ENCODE measurements at places on chromosomes 3 and 15. TPM values are rescaled to one million over a fixed set of nuclear protein-coding genes. Genes with fewer than 3 reads are reported as not detected.

RPL39L gene
- 6.5 TPM for total RNA-seq

CHRNA7 gene
- 2.0 TPM for total RNA-seq

C3orf49 gene
- total RNA-seq, result not detected

RGMA gene
- total RNA-seq, result 16.5 TPM

- DNase-seq, result no peak
These were observed 5.2 kb downstream of the TPRA1 start for GRCh38 chr3:127585163-127585812.

DNA sequence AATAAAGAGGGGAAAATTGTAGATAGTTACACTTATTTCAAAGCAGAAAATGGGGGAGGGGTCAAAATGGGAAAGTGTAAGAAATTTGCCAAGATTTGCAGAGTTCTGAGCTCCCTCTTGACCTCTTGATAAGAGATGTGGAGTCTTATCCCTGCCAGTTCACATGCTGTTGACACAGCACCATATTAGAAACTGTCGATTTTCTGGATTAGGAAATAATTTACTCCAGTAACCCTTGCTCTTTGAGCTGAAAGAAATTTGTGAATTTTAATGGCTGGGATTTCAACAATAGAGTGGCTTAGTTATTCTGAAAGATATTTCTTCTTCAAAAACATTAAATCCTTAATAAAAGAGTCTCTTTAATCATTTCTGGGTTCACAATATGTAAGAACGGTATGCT, 306.2 kb upstream of the CNTN4 start:
- no peak for DNase-seq

DNA sequence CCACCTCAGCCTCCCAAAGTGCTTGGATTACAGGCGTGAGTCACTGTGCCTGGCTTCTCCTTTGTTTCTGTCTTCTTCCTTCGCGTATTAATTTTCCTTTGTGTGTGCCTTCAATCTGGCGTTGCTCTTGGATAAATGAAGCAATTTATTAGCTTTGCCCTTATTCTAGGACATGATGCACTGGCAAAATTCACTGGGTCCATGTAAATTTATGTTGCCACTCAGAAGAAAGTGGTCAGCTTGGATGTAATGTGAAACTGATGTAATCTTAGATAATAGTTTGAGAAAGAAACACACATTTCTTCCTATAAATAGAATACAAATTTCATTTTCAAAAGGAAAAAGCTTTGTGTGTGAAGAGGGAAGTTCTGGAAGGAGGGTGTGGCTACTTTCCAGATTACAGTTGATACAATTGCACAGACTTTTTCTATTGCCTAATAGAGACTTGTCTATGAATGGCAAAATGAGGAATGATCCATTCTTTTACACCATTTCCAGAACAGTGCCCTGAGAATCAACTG, 23.3 kb upstream of the ATP1B3 start:
- no peak for DNase-seq

GRCh38 chr15:26201177-26201858, 338.2 kb upstream of the ATP10A start:
- no peak for DNase-seq

- no peak for DNase-seq
These were observed at the start of gene B3GALNT1 for GRCh38 chr3:161104561-161105551. B3GALNT1 (minus strand) TSS chr3:161105349; CDS start chr3:161086754, 18,595 bp downstream.

- no peak for DNase-seq
These were observed 209.5 kb downstream of the DTWD1 start for GRCh38 chr15:49830391-49830790.

GRCh38 chr15:56234804-56235203, 8.9 kb downstream of the RFX7 start:
- DNase-seq, result no peak

DNA sequence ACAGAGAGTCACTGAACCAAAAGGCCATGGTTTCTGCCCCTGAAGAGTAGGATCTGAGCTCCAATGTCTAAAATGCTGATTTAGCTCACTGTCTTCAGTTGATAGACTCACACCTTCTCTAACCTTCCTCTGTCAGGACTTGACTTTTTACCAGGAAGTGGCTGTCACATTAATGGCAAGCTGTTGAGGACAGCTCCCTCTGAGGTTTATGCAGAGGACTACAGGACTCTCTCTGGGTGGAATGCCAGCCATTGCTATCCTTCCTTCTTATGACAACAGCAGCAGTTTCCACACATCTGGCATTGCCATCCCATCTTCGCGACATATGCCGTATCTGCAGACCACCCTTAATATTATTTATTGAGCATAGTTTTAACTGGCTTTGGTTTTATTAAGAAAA, 103.8 kb upstream of the PRICKLE2 start:
- DNase-seq, result no peak

GRCh38 chr3:148865049-148865448, at the start of gene CPA3:
CPA3 (plus strand) TSS chr3:148865296; CDS start chr3:148865308, 12 bp downstream.
- DNase-seq, result no peak

DNA sequence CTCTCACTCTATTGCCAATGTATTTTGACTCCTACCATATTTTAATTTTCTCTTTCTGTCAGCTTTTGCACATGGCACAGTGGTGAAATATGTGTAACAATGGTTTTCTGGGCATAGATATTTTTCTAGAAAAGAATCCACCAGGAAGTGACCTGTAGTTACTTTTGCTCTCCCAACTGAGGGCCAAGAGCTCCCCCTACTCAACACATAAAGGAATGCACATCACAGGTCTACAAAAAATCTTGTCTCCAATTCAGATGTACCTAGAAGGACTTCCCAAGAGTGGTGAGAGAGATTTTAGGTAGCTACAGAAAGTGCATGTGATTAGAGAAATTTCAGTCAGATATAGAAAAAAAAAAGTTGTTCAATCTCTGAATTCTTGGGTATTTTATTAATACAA, 15.6 kb downstream of the CPA3 start:
- DNase-seq, result no peak

DNA sequence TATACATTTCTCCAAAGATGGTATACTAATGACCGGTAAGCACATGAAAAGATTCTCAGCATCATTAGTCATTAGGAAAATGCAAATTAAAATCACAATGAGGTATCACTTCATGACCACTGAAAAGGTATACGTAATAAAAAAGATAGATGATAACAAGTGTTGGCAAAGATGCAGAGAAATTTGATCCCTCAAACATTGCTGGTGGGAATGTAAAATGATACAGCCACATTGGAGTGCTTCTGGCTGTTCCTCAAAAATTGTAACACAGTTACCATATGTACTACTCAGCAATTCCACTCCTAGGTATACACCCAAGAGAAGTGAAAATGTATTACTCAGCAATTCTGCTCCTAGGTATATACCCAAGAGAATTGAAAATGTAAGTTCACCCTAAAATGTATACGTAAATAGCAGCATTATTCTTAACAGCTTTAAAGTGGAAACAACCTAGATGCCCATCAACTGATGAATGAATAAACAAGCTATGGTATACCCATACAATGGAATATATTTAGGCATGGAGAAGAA, 25.0 kb upstream of the KY start:
- no peak for DNase-seq

DNA sequence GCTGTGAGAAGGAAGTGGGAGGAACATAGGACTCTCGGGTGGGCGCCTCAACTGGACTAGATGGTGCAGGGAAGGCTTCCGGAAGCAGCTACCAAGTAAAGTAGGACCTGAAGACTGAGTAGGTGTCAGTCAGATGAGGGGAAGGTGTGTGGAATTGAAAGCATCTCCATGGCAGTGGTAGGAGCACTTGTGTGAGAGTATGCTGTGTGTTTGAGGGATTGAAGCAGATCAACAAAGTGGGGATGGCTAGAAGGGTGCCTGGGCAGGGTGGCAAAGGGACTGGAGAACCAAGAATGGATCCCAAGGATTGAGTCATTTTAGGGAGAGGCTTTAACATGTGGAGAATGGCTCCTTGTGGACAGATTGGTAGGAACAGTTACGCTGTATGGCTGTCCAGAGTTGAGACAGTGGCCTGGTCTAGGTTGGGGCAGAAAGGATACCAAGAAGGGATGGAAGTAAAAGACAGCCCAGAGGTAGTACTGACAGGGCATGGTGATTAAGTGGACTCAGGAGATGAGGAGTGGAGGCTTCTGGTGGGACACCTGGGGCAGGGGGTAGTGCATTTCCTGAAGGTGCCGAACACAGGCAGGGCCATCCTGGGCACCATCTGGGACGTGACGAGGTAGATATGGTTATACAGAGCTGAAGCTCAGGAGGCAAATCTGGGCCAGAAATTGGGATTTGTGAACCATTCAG, 1.5 kb downstream of the UQCC5 start:
- DNase-seq, result no peak

DNA sequence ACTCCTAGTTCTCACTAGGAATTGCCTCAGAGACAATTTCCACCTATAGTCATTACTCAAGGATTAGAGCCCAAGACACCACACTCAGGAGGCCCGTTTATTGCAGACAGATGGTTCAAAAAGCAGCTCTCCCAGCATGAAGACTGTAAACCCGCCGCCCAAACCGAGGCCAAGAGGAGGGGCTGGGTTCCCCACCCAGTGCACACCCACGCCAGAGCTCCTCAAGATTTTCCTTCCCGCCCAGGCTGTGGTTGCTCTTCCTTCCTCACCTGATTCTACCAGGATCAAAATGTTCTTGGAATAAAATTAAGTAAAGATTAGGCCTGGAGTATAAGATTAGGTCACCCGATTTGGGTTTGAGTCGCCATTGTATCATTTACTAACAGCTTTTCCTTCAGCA, 364.4 kb downstream of the MECOM start:
- DNase-seq, result no peak

- no peak for DNase-seq
These were observed 5.0 kb upstream of the KPNA1 start for GRCh38 chr3:122519693-122520092.

- DNase-seq, result no peak
These were observed 75.2 kb downstream of the FMN1 start for GRCh38 chr15:33119273-33119672.

DNA sequence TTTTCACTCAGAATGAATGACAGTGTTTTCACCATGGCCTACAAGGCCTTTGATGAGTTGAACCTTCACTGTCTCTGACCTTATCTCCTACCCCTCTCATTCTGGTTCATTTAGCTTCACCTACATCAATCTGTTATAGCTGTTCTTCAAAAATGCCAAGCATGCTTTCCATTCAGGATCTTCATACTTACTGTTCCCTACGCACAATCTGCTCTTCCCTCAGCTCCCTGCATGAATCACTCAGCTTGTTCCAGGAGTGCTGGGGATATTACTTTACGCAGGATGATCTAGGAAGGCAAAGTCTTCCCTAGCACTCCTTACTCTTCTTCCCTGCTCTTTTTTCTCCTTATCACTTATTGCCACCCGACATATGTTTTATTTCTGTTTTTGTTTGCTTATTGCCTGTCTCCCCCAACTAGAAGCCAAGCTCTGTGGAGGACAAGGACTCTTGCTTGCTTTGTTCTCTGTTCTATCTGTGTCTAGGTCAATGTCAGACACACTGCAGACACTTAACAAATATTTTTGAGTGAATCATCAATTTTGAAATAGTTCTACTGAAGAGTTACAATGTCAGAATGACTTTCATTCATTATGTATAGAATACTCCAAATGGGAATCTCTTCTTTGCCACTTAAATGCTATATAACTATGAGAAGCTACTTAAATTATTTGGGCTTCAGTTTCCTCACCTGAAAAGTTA, 238.3 kb upstream of the FEZF2 start:
- no peak for DNase-seq

DNA sequence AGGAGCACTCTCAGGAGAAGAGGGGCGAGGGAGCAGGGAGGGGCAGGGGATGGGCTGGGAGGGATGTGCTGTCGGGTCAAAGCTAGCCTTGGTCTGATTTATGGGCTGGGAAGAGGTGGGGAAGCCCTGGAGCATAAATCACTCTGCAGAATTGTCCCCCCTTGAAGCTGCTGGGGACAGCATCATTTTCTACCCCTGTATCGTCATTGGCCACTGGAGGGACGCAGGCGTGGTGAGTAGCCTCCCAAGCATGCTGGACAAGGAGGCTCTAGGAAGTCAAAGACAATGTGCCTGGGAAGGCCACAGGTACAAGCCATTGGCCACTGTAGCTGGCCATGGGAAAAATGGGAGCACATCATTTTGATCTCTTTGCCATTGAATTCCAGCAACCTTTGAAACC, 175.5 kb upstream of the CTDSPL start:
- DNase-seq, result no peak

DNA sequence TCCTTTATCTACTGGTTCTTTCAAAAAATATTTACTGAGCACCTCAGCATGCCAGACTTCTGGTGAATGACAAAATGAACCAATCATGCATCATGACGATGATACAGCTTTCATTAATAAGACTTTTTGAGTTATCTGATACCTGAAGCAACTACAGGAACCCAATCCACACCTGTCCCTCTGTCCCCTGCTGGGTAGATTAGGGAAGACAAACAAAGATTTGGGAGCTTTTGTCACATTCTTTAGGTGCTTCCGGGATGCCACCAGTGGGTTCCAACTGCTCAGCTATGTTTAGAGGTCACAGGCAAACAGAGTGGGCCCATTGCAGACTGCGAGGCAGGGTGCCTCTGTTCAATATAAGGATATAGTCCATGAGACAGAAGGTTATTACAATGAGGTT, 1020.5 kb upstream of the CFAP20DC start:
- no peak for DNase-seq

GRCh38 chr3:56800832-56801661, 702 bp downstream of the ARHGEF3 start:
- no peak for DNase-seq

GRCh38 chr15:68025835-68026424, 28.2 kb upstream of the PIAS1 start:
- DNase-seq, result no peak

DNA sequence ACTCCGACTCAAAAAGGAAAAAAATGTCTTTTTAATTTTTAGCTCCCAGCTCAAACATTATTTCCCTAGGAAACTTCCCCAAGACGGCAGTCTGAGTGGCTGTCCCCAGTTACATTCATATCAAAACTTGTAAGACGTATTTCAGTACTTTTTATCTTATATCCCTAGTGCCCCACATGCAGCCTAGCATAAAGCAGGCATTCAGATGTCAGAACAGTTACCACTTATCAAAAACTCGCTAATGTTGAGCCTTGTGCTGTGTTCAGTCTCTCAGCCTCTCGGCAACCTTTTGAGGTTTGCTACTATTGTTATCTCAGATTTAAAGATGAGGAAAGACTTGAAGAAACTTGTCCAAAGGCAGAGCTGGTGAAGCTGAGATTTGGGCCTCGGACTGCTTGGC, 6.6 kb upstream of the SELENOS start:
- no peak for DNase-seq

- no peak for DNase-seq
These were observed 14.9 kb upstream of the LEKR1 start for GRCh38 chr3:156811089-156811862.

All from mesenteric fat pad (tissue), 1 donor.